Naive thymus-derived CD8-positive, alpha-beta T cell (primary cell): ENCODE measurements at places on chromosomes 6 and 20.

- no peak for DNase-seq
- no peak overlapping the region for H3K4me3 ChIP-seq
- H3K27ac ChIP-seq = no peak overlapping the region
- H3K36me3 ChIP-seq = no peaks in the 10 kb centered on the region
- peaks cover 51% of the 10 kb centered on the region for H3K27me3 ChIP-seq
- no peaks in the 10 kb centered on the region for H3K4me1 ChIP-seq
Measured at GRCh38 chr20:9515741-9516233, 1.4 kb downstream of the LAMP5 start.

DNA sequence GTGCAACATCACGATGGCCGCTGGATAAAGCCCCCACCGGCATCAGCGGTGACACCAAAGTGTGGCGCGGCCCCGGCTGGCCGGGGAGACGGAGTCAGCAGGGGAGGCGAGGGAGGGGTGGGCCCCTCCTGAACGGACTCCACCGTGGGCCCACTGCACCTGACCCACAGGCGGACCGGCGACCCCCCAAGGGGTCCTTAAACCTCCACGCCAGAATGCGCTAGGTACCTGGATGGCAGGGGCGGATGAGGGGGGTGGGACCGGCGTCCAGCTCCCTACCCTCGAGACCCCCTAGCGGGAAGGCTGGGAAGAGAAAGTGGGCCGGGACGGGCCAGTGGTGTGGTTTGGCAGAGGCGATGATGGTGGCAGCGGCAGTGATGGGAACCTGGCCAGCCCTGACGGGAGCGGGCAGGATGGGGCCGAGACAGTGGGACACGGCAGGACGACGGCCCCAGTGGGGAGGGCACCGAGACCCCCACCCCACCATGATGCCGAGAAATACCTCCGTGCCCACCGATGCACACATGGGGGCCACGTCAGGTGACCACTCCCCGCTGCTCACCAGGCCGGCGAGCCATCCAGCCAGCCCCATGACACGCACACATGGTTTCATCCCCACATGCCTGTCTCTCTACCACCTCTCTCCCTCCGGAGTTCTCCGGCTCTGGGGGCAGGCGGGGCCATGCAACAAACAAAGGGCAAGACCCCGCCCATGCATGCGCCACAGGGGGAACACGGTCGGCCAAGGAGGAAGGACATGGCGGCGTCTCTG lies 771.9 kb upstream of the DEFB115 start:
- H3K4me3 ChIP-seq = no peak overlapping the region
- no peaks in the 10 kb centered on the region for H3K4me1 ChIP-seq
- no peak for DNase-seq
- H3K27ac ChIP-seq = no peak overlapping the region
- peaks cover 4% of the 10 kb centered on the region for H3K27me3 ChIP-seq
- H3K36me3 ChIP-seq = peaks cover 9% of the 10 kb centered on the region

DNA sequence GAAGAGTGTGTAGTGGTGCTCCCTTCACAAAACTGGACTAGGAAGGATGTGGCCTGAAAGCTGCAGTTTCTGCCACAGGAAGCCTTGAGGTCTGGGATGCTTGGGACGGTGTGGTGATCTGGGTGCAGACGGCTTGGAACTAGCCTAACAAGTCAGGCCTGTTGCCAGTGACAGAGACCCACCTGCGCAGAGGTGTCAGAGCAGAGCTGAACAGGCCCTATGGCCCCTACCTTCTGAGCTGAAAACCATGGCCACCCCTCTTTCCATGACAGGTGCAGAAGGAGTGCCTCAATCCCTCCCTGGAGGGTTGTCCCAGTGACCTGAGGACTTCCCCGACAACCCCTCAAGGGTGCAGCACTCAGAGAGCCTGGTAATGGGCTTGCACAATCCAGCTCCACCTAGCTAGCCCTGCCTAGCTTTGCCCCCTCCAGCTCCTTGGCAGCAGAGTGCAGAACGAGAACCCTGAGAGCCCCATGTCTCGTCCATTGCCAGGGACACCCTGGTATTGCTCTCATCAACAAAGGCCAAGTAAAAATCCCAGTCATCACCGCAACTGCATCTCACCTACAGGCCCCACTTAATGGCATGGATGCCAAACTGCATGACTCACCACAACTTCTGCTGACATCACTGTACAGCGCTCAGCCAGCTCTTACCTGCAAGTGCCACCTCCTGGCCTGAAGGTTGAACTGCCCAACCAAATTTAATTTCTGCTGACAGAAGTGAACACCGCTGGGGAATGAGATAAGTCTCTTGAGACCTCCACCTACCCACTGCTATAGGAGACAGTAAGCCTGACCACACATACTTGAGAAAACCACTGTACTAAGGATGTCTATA lies 563.1 kb downstream of the TFAP2A start:
- no peak for DNase-seq
- no peaks in the 10 kb centered on the region for H3K27me3 ChIP-seq
- peak overlapping the region; percentile 38 for H3K4me3 ChIP-seq
- no peak overlapping the region for H3K27ac ChIP-seq
- H3K36me3 ChIP-seq = no peaks in the 10 kb centered on the region

- peaks cover 3% of the 10 kb centered on the region for H3K36me3 ChIP-seq
- no peaks in the 10 kb centered on the region for H3K27me3 ChIP-seq
- DNase-seq = peak; percentile 48
- no peak overlapping the region for H3K4me3 ChIP-seq
- H3K4me1 ChIP-seq = no peaks in the 10 kb centered on the region
Measured at GRCh38 chr6:2353412-2354137, 108.2 kb upstream of the GMDS start.

- no peak for DNase-seq
- H3K36me3 ChIP-seq = no peaks in the 10 kb centered on the region
- H3K4me3 ChIP-seq = no peak overlapping the region
- H3K27me3 ChIP-seq = peaks cover 13% of the 10 kb centered on the region
- no peaks in the 10 kb centered on the region for H3K4me1 ChIP-seq
Measured at GRCh38 chr6:24385536-24386269, 17.0 kb upstream of the MRS2 start.

DNA sequence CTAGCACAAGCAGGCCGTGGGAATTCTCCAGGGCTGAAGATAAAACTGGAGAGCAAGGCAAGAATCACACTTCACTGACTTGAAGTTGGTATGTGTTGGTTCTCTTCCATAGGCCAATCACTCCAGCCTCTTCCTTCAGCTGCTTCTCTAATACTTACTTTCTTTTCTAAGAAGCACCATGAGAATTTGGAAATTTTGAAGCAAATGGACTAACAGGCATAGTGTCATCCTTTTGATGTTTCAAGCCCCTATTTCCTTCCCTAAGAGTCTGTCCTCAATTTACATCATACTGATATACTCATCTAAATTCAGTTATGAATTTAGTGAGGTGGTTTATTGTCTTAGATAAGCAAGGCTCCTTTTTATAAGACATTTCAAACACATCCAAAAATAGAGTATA lies 24.0 kb downstream of the SLC26A8 start:
- H3K27ac ChIP-seq = no peak overlapping the region
- DNase-seq = no peak
- no peaks in the 10 kb centered on the region for H3K4me1 ChIP-seq
- H3K36me3 ChIP-seq = no peaks in the 10 kb centered on the region
- H3K27me3 ChIP-seq = no peaks in the 10 kb centered on the region

- no peak overlapping the region for H3K4me3 ChIP-seq
- no peaks in the 10 kb centered on the region for H3K4me1 ChIP-seq
- H3K27me3 ChIP-seq = no peaks in the 10 kb centered on the region
- DNase-seq = no peak
- no peaks in the 10 kb centered on the region for H3K36me3 ChIP-seq
Measured at GRCh38 chr6:22333802-22334201, 37.0 kb upstream of the PRL start.

GRCh38 chr6:151289399-151290007 lies 49.7 kb downstream of the AKAP12 start:
- peaks cover 17% of the 10 kb centered on the region for H3K27me3 ChIP-seq
- H3K4me1 ChIP-seq = peaks cover 28% of the 10 kb centered on the region
- no peaks in the 10 kb centered on the region for H3K36me3 ChIP-seq
- no peak overlapping the region for H3K27ac ChIP-seq

GRCh38 chr6:25821341-25821740 lies 10.5 kb downstream of the SLC17A1 start:
- no peaks in the 10 kb centered on the region for H3K4me1 ChIP-seq
- no peak overlapping the region for H3K4me3 ChIP-seq
- peaks cover 3% of the 10 kb centered on the region for H3K36me3 ChIP-seq
- H3K27me3 ChIP-seq = peaks cover 43% of the 10 kb centered on the region
- H3K27ac ChIP-seq = no peak overlapping the region
- no peak for DNase-seq

DNA sequence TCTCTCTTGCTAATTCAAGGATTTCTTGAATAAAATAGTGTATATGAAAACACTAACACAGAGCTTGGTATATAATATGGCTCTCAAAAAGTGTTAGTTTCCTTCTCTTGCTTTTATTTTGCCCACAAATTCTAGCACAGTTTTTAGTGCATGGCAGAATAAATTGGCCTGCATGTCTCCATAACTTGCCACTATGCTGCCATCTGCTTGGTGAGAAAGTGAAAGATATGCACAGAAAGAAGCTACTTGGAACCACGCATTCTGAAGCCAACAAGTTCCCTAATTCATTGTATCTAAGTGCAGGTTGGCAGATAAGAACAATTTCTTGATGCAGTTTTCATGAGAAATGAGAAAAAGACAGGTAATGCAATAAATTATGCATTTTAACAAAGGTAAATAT lies 101.2 kb downstream of the EPHA7 start:
- H3K4me1 ChIP-seq = no peaks in the 10 kb centered on the region
- H3K27me3 ChIP-seq = no peaks in the 10 kb centered on the region
- H3K4me3 ChIP-seq = no peak overlapping the region
- DNase-seq = no peak
- no peak overlapping the region for H3K27ac ChIP-seq
- H3K36me3 ChIP-seq = no peaks in the 10 kb centered on the region

- peaks cover 16% of the 10 kb centered on the region for H3K4me1 ChIP-seq
- H3K27me3 ChIP-seq = peaks cover 51% of the 10 kb centered on the region
- no peaks in the 10 kb centered on the region for H3K36me3 ChIP-seq
- no peak for DNase-seq
Measured at GRCh38 chr20:62475772-62476055, at the start of gene GATA5. TSS of gene GATA5 (minus strand) at chr20:62475995. CDS start at chr20:62475521, 474 bp downstream.

GRCh38 chr20:20009784-20010253 lies 7.3 kb upstream of the NAA20 start:
- H3K36me3 ChIP-seq = no peaks in the 10 kb centered on the region
- H3K27ac ChIP-seq = no peak overlapping the region
- H3K4me3 ChIP-seq = no peak overlapping the region
- H3K27me3 ChIP-seq = peaks cover 14% of the 10 kb centered on the region
- no peaks in the 10 kb centered on the region for H3K4me1 ChIP-seq
- no peak for DNase-seq

DNA sequence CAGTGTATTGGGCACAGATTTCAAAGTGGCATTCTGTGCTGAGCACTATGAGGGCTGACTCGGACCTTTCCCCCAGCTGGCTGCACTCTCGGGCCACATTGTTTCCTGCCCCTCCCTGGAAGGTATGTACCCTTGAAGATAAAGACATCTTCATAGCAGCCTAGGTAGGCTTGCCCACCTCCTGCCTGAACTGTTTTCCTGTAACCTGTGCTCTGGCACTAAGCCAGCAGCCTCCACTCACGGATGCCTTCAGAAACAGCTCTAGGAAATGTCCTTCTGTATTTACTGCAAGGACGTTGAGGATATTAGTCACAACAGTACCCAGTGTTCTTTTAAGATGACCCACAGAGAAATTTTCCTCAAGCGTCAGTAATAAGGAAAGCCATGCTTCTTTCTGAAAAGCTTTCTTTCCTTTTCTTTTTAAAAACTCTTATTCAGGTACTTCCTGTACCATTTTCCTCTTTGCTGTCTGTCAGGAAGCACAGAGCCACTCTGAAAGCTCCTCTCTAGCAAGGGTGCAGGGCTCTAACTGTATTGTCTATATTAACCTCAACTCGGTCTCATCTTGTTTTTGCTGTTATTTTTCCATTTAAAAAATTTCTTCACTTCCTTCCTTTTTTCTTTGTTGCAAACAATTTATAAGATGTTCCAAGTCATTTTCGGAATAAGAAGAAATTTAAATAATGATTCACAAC lies 43.5 kb downstream of the TTI1 start:
- H3K4me1 ChIP-seq = peaks cover 31% of the 10 kb centered on the region
- no peak for DNase-seq
- peaks cover 2% of the 10 kb centered on the region for H3K36me3 ChIP-seq
- H3K4me3 ChIP-seq = peak overlapping the region; percentile 30

- H3K27ac ChIP-seq = no peak overlapping the region
- H3K27me3 ChIP-seq = peaks cover 27% of the 10 kb centered on the region
- no peak overlapping the region for H3K4me3 ChIP-seq
- H3K36me3 ChIP-seq = peaks cover 3% of the 10 kb centered on the region
Measured at GRCh38 chr6:113862112-113862511, 5.0 kb downstream of the MARCKS start.

DNA sequence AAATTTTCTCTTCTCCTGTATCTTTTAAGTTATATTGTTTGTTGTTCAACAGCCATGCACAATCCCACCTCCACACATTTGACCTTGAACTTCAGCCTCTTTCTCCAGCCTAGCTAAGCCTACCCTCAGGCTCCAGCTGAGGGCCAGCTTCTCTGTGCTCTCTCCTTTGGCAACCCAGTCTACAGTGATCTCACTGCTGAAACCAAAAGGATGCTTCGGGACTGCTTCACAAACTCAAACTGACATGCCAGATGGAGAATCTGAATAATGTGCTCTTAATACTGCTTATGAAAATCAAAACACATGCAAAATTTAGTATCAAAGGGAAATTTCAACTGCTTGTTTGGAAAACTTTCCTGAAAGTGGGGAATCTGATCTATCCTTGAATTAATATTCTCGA lies 16.1 kb upstream of the RIN2 start:
- no peak overlapping the region for H3K27ac ChIP-seq
- H3K36me3 ChIP-seq = no peaks in the 10 kb centered on the region
- peaks cover 29% of the 10 kb centered on the region for H3K27me3 ChIP-seq
- no peak for DNase-seq
